CD4-positive, alpha-beta T cell treated with Interleukin-15 for 1 hour (primary cell): ENCODE measurements at places on chromosomes 6 and 20.

DNA sequence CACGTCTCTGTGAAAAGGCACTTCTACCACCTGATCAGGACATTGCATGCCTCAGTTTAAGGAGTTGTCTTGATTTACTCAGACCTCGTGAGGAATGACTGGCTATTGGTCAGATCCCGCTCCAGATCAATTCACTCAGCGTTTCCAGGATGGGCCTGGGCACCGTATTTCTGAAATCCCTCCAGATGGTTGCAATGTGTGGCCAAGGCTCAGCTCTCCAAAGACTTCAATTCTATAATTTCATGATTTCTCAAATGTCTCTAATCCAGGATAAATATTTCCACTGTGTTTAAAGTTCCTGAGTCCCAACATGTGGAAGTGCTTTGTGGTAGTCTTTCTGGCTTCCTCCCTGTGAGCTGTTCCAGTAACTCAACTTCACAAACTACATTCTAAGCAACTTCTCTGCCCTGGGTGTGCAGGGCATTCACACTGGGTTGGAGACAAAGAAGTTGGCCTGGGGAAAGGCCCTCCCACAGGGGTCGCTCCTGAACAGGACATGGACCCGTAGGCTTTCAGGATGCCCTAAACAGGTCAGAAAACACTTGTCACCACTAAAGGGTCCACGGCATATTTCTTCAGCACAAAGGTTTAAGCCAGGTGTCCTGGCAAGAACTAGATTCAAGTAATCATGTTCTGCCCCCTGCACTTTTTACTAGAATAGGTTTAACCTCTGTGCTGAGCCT, 212.1 kb downstream of the WDR27 start:
- DNase-seq: no peak

GRCh38 chr6:157652601-157653363, 170.3 kb upstream of the SNX9 start:
- no peak for DNase-seq

DNA sequence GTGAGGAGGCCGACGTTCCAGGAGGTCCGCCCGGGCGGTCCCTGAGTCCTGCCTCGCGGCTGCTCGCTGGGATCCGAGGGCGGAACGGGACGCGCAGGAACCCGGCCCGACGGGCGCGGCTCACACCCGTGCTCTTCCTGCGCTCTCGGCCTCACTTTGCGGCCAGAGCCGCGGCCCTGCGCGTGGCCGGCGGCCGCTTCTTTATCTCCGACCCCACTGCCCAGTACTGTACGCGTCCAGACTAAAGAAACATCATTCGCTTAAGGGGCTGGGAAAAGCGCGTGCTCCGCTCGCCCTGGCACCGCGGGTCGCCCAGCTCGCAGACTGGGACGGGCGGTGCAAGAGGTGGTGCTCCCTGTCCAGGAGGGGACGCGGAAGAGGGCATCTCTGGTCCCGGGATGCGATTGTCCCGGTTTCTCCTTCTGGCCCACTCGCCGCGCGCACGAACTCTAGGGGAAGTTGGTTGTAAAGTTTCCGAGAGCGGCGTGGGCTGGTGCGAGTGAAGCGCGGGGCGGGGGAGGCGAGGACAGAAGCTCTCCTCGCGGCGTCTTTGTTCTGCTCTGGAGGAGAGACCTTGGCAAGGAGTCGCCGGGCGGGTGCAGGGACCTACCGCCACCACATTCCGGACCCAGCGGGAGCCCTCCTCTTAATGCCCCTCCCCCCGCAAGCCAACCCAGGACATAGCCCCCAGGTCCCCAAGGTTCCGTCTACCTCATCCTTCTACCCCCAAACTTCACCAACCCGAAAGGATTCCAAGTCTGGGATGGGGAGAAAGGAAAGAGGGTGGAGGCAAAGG, 71.0 kb downstream of the SOX4 start:
- no peak for DNase-seq

DNA sequence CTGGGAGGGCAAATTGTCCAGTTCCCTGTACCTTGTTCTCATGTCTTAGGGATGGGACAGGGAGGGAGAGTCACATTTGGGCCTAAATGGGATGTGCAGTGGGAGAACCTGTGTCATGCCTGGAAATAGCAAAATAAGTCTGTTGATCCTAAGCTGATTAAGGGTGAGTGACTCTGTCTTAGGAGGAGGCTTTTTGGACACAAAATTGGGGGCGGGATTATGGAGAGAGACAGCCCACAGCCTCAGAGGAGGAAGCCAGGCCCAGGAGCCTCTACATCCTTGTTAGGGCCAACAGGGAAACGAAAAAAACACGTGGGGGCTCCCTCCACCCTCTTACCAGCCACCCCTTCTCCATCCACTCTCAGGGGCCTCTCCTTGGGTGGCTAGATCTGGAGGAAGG, 2.2 kb downstream of the KCNB1 start:
- no peak for DNase-seq

DNA sequence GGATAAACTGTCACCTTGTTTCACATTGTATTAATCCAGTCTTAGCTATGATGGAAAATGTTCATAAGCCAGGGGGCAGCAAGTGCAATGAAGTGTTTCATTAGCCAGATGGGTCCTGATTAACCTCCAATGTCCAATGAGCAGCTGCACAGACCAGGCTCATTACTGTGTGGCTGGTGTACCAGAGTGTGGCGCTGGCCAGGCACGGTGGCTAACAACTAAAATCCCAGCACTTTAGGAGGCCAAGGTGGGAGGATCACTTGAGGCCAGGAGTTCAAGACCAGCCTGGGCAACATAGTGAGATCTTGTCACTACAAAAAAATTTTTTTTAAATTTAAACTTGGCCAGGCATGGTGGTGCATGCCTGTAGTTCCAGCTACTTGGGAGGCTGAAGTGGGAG, 201.7 kb upstream of the FOXQ1 start:
- DNase-seq: no peak

GRCh38 chr6:167795321-167795811, 31.3 kb upstream of the AFDN start:
- DNase-seq: no peak

DNA sequence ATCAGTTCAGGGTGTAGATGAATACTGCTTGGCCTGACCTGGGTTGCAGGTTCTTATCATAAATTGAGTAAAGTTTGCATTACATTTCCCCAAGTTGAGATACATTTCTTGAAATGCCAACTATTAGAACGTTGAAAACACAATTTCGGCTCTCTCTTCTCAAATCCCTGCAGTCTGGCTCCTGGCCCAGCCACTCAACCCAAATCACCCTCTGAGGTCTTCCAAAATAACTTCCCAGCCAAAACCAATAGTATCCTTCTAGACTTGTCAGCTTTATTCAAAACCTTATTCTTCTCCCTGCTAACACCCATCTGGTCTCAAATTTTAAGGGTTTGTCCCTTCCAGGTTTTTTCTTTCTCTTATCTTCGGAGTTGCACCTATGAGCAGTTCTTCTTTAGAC, 263.6 kb downstream of the EYA4 start:
- DNase-seq: no peak

DNA sequence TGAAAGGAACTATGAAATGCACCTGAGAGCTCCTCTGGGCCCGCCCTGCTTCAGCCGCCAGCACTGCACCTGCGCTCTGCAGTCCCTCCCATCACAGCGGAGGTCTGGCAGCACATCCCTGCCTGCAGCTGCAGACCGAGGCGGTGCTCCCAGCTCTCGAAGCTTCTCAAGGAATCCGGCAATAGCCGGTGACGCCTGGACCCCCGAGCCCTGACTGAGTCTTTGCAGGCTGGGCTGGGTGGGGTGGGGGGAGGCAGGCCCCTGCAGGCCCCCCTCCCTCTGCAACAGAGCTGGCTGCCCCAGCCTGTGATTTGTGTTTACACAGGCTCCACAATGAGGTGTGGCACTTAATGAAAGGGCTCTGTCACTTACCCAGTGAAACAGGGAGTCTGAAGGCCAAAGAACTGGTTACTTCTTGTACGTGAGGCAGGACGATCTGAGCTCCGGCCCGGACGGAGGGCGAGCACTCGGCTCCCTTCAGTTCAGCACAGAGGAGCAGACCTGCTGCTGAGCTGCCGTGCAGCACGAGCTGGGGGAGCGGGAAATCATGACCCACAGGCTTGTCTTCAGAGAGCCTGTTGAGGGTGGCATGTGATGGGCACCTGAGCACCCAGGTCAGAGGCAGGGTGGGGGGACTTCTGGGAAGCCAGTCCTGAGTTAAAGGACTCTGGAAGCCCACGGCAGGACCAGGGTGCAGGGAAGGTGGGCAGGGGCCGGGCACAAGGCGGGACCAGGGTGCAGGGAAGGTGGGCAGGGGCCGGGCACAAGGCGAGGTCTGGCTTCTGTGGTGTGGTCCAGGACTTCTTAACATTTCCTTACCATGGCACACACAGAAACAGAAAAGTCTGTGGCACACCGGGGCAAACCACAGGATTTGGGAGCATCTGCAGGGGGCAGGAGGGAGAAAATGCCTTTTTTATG, 192.3 kb upstream of the THBS2 start:
- DNase-seq: no peak
